ENCODE measurements at places on chromosomes 3 and 15. TPM values are rescaled to one million over a fixed set of nuclear protein-coding genes. Genes with fewer than 3 reads are reported as not detected.
A peak's percentile ranks its signal among the peaks of the same experiment; 100 is the strongest.

The VPS13C gene
- total RNA-seq = 125 TPM

- H3K27me3 ChIP-seq = no peaks in the 10 kb centered on the region
- DNase-seq = no peak
- peak overlapping the region; percentile 86 for H3K27ac ChIP-seq
- H3K4me1 ChIP-seq = peaks cover 50% of the 10 kb centered on the region
These were observed 870 bp upstream of the TSEN2 start for GRCh38 chr3:12483410-12483809.

DNA sequence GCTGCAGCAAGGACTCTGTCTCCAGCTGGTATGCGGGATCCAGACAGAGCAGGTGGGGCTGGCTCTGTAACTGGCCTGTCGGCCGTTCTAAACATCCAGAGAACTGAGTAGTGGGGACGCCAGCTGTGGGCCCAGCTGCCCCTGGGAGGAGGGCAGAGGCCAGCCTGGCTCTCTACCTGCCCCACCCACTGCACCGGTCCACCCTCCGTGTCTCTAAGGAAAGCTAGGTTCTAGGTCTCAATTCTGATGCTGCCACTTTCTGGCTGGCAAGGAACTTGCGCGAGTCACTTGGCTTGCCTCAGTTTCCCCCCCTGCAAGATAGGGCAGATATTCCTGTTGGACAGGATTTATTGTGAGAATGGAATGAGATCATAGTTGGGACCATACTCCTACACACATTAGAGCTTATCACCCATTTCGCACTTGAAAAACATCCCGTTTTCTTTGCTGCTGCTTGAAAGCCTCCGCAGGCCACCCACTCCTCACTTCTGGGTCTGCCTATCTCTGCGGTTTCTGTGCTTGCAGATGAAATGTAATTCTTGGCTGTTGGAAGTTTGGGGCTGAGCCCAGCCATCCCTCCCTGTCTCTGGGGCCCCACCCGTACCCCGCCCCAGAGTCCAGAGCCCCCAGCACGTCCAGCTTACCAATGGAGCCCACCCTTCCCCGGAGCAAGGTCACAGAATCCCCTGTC is 65.8 kb downstream of the IQSEC1 start:
- DNase-seq = no peak
- no peaks in the 10 kb centered on the region for H3K36me3 ChIP-seq
- H3K4me3 ChIP-seq = no peak overlapping the region
- peaks cover 12% of the 10 kb centered on the region for H3K4me1 ChIP-seq
- H3K27me3 ChIP-seq = no peaks in the 10 kb centered on the region
- H3K27ac ChIP-seq = no peak overlapping the region

- H3K4me3 ChIP-seq = no peak overlapping the region
- H3K27ac ChIP-seq = no peak overlapping the region
- no peaks in the 10 kb centered on the region for H3K36me3 ChIP-seq
- H3K4me1 ChIP-seq = no peaks in the 10 kb centered on the region
These were observed 33.8 kb downstream of the CCDC66 start for GRCh38 chr3:56590814-56591213.

DNA sequence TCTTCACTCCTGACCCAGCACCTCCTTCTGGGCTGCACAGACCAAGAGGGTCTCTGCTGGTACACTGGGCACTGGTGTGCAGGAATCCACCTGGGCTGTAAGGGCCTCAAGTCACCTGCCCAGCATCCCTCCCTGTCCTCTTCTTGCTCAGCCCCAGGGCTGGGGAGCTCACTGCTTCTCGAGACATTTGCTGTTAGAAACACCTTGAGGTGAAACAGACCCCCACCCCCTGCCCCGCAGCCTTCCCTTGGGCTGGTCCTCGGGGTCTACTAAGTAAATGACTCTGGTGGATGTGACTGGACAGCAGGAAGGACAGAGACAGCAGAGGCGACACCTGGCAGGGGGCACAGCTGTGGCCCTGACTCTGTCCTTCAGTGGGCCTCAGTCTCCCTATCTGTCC is 29.1 kb downstream of the LOXL1 start:
- no peak overlapping the region for H3K27ac ChIP-seq
- H3K36me3 ChIP-seq = peaks cover 8% of the 10 kb centered on the region
- no peak overlapping the region for H3K4me3 ChIP-seq
- no peak for DNase-seq

GRCh38 chr15:57782731-57783130 is 76.2 kb downstream of the POLR2M start:
- no peaks in the 10 kb centered on the region for H3K36me3 ChIP-seq
- no peak overlapping the region for H3K27ac ChIP-seq
- H3K27me3 ChIP-seq = peaks cover 4% of the 10 kb centered on the region
- no peak for DNase-seq
- H3K4me3 ChIP-seq = no peak overlapping the region
- no peaks in the 10 kb centered on the region for H3K4me1 ChIP-seq

GRCh38 chr3:41900265-41900664 is 61.6 kb downstream of the ULK4 start:
- DNase-seq = no peak
- H3K4me1 ChIP-seq = no peaks in the 10 kb centered on the region
- H3K4me3 ChIP-seq = no peak overlapping the region
- no peak overlapping the region for H3K27ac ChIP-seq
- no peaks in the 10 kb centered on the region for H3K27me3 ChIP-seq

DNA sequence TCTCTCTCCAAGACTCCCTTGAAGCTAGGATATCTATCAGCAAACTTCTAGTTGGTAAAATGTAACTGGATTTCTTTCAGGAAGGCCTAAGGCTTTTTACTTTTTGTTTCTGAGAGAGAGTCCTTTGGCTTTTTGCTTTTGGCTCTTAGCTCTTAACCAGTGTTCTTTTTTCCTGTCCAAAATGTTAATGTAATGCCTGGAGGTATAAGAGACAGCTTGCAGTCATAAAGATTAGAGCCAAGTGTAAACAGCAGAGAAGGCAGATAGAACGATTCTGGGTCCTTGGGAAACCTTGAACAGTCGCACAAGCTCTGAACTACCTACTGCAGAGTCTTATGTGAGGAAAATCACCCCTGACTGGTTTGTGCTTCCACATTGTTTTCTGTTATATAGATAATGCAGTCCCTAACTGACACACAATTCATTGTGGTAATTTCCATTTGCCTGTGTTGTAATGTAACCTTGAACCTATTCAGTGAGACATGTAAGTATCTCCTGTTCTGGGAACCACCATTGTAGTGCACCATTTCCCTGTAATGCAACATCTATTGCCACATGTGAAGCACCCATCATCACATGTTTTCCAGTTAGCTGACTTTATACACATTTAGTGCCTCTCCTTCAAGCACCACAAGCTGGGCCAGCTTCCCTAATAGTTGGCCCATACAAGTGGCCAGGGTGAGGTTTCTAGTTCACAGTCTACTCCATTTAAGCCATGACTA is 1311.9 kb downstream of the ROBO1 start:
- no peaks in the 10 kb centered on the region for H3K4me1 ChIP-seq
- H3K36me3 ChIP-seq = no peaks in the 10 kb centered on the region
- H3K4me3 ChIP-seq = no peak overlapping the region
- no peak overlapping the region for H3K27ac ChIP-seq
- H3K27me3 ChIP-seq = no peaks in the 10 kb centered on the region

DNA sequence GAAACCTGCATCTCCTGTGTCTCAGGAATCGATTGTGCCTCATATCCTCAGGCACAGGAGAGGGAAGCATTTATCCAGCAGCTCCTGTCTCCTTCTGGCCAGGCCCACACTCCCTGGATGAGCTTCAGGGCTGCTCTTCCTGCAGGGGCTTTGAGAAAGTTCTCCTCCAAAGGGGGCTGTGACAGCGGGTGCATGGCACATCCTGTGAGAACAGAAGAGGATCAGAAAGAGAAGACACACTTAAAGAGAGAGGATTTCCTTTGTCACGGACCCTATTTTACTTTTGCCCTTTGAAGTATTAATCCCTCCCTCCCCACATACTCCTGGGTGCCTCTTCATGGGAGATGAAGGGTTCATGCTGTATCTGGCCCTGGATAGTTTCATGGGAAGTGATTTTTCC is 46.0 kb downstream of the MFSD1 start:
- H3K36me3 ChIP-seq = no peaks in the 10 kb centered on the region
- H3K27me3 ChIP-seq = no peaks in the 10 kb centered on the region
- no peak overlapping the region for H3K4me3 ChIP-seq
